ENCODE measurements at places on chromosomes 13 and 19.

- peaks cover 15% of the 10 kb centered on the region for H3K27me3 ChIP-seq
- peak overlapping the region; percentile 65 for H3K4me3 ChIP-seq
- H3K4me1 ChIP-seq, result peaks cover 24% of the 10 kb centered on the region
- H3K36me3 ChIP-seq, result no peaks in the 10 kb centered on the region
- no peak for DNase-seq
- H3K27ac ChIP-seq, result no peak overlapping the region
Observed at GRCh38 chr19:48501494-48502349, 9.9 kb downstream of the LMTK3 start.

DNA sequence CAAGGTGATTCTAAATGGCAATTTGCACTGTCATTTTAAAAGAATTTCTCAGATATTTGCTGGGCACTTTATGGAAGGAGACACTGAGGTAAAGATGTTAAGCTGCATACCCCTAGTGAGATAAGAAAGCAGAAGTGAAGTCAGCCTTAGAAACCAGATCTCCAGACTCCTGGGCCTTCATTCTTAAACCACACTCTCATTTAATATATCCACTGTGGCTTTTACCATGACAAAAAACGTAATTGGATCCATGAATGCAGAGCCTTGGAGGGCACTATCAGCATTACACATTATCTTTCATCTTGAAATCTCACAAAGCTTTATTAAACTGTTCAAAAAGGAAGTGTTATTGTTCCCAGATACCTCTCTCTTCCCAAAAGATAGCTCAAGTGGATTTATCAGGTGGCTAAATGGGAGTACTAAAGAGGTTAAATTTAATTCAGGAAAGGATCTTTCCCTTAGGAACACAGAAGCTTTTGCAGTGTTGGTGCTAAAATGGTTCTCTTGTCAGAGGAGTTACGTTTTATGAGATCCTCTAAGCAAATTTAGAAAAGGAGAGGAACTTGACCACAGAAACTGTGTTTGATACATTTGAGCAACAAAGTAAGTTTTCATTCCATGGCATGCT, 1060.4 kb downstream of the EFNB2 start:
- no peaks in the 10 kb centered on the region for H3K4me1 ChIP-seq
- no peak for DNase-seq
- no peaks in the 10 kb centered on the region for H3K27me3 ChIP-seq
- H3K36me3 ChIP-seq, result no peaks in the 10 kb centered on the region

- no peaks in the 10 kb centered on the region for H3K27me3 ChIP-seq
- H3K4me1 ChIP-seq, result no peaks in the 10 kb centered on the region
- H3K27ac ChIP-seq, result no peak overlapping the region
- H3K36me3 ChIP-seq, result peaks cover 5% of the 10 kb centered on the region
Observed at GRCh38 chr13:75618308-75618707, 17.8 kb upstream of the LMO7 start.

- H3K27me3 ChIP-seq, result peaks cover 52% of the 10 kb centered on the region
- no peak overlapping the region for H3K27ac ChIP-seq
- H3K4me1 ChIP-seq, result peaks cover 19% of the 10 kb centered on the region
- no peak for DNase-seq
- no peaks in the 10 kb centered on the region for H3K36me3 ChIP-seq
- no peak overlapping the region for H3K4me3 ChIP-seq
Observed at GRCh38 chr19:51141181-51141580, 920 bp upstream of the SIGLEC7 start.

DNA sequence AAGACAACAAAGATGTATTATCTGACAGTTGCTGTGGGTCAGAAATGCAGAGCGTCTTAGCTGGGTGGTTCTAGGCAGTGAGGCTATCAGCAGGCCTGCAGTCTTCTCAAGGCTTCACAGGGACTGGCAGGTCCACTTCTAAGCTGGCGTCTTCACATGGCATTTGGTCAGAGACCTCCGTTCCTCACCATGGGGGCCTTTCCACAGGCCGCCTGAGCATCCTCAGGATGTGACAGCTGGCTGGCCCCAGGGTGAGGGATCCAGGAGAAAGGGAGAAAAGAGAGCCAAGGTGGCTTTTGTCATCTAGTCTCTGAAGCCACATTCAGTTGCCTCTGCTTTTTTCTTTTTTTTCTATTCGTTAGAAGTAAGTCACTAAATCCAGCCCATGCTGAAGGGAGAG, 50.3 kb downstream of the FGF14 start:
- no peak overlapping the region for H3K27ac ChIP-seq
- H3K4me1 ChIP-seq, result no peaks in the 10 kb centered on the region
- H3K36me3 ChIP-seq, result no peaks in the 10 kb centered on the region
- no peak overlapping the region for H3K4me3 ChIP-seq
- no peak for DNase-seq

DNA sequence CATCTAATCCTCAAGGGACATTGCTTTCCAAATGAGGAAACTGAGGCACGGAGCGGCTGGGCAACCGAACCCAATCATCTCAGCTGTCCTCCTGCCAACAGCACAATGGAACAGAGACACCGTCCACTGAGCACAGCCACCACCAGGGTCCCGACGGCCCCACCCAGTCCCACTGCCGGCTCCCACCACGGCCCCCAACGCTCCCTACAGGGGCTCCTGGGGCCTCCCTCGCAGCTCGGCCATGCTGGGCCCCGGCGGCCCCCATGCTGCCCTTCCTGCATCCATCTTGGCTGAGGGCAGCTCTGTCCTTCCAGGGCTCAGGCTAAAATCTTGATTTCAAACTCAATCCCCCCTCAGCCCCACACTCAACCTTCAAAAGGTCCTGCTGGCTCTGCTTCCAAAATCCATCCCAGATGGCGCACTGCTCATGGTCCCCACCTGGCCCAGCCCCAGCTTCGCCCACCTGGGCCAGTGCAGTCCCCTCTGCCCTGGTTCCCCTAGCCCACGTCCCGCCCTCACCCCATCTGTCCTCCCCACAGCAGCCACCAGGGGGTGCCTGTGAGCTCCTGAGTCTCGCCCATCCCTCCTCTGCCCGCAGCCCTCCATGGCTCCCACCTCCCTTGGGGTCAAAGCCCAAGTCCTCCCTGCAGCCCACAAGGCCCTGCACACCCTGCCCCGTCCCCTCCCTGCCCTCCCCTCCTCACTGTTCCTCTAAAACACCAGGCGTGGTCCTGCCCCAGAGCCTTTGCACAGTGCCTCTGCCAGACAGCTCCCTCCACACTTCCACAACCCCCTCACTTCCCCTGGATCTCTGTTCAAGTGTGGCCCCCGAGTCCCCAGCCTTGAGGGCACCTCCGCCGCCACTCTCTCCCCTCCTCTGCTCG, 7.9 kb downstream of the PIP5K1C start:
- H3K4me3 ChIP-seq, result no peak overlapping the region
- no peaks in the 10 kb centered on the region for H3K27me3 ChIP-seq
- no peak overlapping the region for H3K27ac ChIP-seq
- H3K4me1 ChIP-seq, result peaks cover 39% of the 10 kb centered on the region
- H3K36me3 ChIP-seq, result peaks cover 15% of the 10 kb centered on the region

- peaks cover 14% of the 10 kb centered on the region for H3K36me3 ChIP-seq
- no peak overlapping the region for H3K4me3 ChIP-seq
- no peak overlapping the region for H3K27ac ChIP-seq
- peaks cover 11% of the 10 kb centered on the region for H3K27me3 ChIP-seq
Observed at GRCh38 chr19:55454787-55455243, 6.6 kb downstream of the ISOC2 start.

GRCh38 chr13:30928978-30929377, 3.5 kb upstream of the TEX26 start:
- H3K36me3 ChIP-seq, result no peaks in the 10 kb centered on the region
- no peak overlapping the region for H3K27ac ChIP-seq
- DNase-seq, result no peak
- H3K4me1 ChIP-seq, result no peaks in the 10 kb centered on the region
- H3K4me3 ChIP-seq, result no peak overlapping the region

DNA sequence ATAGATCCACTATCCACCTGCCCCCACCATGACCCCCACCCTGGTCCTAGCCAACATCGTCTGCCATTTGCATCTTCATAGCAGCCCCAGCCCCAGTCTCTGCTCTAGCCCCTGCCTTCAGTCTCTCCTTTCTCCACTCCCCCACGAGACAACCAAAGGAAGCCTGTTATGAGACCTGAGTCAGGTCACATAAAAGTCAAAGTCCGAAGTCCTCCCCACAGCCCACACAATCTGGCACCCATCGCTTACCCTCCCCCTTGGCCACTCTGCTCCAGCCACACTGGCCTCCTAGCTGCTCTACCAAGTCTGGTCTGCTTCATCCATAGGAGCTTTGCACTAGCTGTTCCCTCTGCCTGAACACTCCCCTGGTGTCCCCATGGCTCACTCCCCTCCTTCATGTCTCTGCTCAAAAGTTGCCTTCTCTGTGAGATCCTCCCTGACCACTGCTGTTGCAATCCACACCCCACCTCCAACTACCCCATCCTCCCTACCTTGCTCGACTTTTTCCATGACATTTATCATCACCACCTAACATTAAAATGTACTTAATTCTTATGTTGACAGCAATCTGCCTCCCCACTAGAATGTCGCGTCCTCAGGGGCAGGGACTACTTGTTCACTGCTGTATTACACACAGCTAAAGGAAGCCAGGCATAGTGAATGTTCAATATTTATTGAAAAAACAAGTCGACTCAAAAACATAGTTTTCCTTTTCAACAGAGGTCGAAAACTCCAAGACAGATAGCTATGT, 1.2 kb upstream of the PLEKHG2 start:
- peaks cover 4% of the 10 kb centered on the region for H3K27me3 ChIP-seq
- DNase-seq, result peak; percentile 34
- H3K4me3 ChIP-seq, result peak overlapping the region; percentile 89
- peak overlapping the region; percentile 98 for H3K27ac ChIP-seq
- H3K4me1 ChIP-seq, result peaks cover 56% of the 10 kb centered on the region
- peaks cover 49% of the 10 kb centered on the region for H3K36me3 ChIP-seq

DNA sequence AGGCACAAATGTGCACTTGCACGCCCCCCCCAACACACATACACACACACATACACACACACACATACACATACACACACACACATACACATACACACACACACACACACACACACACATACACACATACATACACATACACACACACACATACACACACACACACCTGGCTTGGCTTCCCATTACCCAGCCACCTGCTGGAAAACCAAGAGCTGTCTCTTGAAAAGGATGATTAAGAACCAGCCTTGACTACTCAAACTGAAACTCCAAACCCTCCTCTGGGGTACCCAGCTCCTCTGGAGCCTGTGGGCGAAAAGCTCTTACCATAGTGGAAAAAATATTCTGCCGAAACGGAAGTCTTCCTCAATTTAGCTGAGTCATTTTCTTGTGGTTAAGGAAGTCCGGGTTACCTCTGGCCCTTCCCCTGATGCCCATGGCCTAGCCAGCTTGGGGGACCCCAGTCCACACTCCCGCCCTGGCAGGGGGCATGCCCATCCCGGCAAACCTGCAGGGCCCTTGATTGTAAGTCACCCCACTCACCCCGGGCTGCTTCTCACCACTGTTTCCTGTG, 21.9 kb downstream of the CEBPA start:
- no peak overlapping the region for H3K27ac ChIP-seq
- peaks cover 8% of the 10 kb centered on the region for H3K4me1 ChIP-seq
- peaks cover 7% of the 10 kb centered on the region for H3K27me3 ChIP-seq
- DNase-seq, result no peak
- no peaks in the 10 kb centered on the region for H3K36me3 ChIP-seq
- H3K4me3 ChIP-seq, result no peak overlapping the region

DNA sequence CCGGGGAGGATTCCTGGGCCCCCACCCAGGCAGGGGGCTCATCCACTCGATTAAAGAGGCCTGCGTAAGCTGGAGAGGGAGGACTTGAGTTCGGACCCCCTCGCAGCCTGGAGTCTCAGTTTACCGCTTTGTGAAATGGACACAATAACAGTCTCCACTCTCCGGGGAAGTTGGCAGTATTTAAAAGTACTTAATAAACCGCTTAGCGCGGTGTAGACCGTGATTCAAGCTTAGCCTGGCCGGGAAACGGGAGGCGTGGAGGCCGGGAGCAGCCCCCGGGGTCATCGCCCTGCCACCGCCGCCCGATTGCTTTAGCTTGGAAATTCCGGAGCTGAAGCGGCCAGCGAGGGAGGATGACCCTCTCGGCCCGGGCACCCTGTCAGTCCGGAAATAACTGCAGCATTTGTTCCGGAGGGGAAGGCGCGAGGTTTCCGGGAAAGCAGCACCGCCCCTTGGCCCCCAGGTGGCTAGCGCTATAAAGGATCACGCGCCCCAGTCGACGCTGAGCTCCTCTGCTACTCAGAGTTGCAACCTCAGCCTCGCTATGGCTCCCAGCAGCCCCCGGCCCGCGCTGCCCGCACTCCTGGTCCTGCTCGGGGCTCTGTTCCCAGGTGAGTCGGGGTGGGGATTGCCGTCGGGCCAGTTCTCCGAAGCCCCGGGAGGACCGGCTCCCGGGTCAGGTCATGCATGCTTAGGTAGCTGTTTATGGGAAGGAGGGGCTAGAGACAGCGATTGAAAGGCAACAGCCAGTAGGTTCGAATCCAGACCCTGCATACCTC, at the start of gene ICAM1:
ICAM1 (plus strand) TSS at position 505 of the 779 bp plus-strand sequence; CDS start at position 545, 40 bp downstream.
- no peaks in the 10 kb centered on the region for H3K27me3 ChIP-seq
- DNase-seq, result peak; percentile 70
- peak within 1 kb of the TSS; percentile 87 for H3K4me3 ChIP-seq
- H3K27ac ChIP-seq, result peak within 1 kb of the TSS; percentile 92

- H3K4me1 ChIP-seq, result peaks cover 9% of the 10 kb centered on the region
- no peaks in the 10 kb centered on the region for H3K27me3 ChIP-seq
- H3K4me3 ChIP-seq, result no peak overlapping the region
- peaks cover 4% of the 10 kb centered on the region for H3K36me3 ChIP-seq
- H3K27ac ChIP-seq, result no peak overlapping the region
Observed at GRCh38 chr19:50790922-50791467, 780 bp downstream of the ACP4 start.

GRCh38 chr19:51271067-51271466, 20.2 kb downstream of the SIGLECL1 start:
- H3K4me1 ChIP-seq, result peaks cover 2% of the 10 kb centered on the region
- peaks cover 2% of the 10 kb centered on the region for H3K27me3 ChIP-seq
- no peaks in the 10 kb centered on the region for H3K36me3 ChIP-seq
- DNase-seq, result no peak

DNA sequence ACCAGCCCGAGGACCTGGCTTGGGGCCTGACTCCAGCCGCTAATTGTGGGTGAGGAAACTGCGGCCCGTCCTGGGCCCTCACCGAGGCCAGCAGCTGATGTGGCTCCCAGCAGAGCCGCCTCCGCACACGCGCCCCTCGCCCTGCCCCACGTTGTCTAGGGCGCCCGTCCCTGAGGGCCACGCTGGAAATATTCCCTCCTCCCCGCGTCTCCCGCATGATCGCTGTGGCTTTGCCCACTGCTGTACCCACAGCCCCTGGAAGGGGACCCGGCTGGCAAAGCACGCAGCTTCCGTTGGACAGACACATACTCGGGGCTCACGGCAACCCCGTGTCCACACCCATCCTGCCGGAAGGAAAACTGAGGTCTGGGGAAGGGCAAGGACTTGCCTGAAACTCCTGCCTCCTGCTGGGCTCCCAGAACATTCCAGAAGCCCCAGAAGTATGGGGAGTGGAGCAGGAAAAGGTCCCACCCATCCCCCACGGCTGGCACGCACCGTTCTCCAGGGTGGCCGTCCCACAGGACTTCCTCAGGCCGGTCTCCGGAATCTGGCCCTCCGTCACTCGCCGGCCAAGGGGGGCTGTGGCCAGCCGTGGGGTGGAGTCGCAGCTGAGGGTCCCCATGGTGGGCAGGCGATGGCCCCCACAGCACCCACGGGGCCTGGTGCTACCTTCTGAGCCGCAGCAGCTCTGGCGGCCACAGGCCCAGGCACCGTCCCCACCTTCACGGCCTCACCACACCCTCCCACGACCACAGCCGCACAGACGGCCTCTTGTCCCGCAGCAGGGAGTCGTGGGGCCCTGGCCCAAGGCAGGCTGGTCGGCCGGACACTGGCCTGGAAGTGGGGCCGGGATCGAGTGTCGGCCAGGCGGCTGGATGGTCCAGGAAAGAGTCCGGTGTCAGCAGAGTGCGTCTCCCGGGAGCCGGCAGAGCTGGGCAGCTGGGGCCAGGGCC, 13.6 kb upstream of the SHC2 start:
- H3K36me3 ChIP-seq, result no peaks in the 10 kb centered on the region
- H3K27ac ChIP-seq, result no peak overlapping the region
- no peak overlapping the region for H3K4me3 ChIP-seq
- no peak for DNase-seq
- H3K27me3 ChIP-seq, result peaks cover 3% of the 10 kb centered on the region
- H3K4me1 ChIP-seq, result no peaks in the 10 kb centered on the region

Data from activated B cell treated with CpG ODN at 0.5 μM for 24 hours (primary cell).